Karpas-422 (cell line): ENCODE measurements at places on chromosomes 13 and 19.

GRCh38 chr19:54266133-54266532 lies 9.1 kb upstream of the LILRB5 start:
- peak; percentile 91 for DNase-seq

DNA sequence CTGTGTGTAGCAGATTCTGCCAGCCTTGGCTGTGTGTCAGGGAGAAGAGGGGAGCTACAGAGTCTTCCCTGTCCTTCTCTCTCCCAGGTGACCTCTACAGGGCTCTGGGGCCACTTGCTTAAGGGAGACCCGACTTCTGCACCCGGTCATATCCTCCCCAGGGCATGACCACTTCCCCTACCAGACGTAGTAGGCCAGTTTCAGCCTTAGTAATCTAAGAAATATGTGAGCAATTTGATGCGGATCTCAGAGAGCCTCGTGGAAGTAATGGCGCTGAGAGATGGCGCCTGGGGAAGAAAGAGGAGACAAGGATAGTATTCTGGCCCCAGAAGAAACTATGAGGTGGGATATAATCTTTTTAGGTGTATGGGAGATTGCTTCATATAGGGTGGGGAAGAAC lies 41.9 kb downstream of the NFIX start:
- DNase-seq = peak; percentile 49

DNA sequence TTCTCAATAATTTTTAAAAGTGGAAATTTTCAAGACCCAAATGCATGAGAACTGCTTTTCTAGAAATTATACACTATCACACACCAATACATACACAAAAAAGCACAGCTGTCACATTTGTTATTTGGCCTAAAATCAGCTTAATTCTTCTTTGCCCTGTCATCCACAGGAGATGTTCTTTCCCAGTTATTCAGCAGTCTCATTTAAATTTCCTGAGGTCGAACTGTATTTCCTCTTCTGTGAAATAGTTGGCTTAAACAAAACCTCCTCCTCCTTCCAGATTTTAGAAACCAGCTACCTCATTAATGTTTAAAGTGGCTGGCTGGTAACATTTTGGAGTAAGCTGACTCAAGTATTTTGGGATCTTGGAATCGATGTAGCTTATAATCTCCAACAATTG lies 39.1 kb downstream of the SMAD9 start:
- DNase-seq = no peak

DNA sequence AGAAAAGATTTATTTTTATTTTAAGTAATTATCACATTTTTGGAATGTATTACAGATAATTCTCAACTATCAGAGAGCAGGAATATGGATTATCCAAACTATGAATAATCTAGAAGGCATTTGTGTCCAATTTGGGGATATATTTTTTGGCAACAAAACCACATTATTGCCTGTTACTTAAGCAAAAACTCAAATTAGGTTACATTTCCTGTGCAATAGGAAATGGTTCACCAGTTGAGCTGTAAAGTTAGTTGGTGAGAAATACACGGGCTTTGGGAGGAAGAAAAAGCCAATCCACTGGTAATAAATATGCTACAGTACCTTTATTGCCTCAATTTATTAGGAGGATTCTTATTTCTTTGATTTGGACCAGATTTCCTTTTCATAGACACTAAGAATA lies 1075.2 kb downstream of the PCDH9 start:
- DNase-seq = no peak

- DNase-seq = no peak
These were observed 113.2 kb upstream of the MCF2L start for GRCh38 chr13:112855859-112856258.

GRCh38 chr19:3343619-3344502 lies 22.5 kb upstream of the NFIC start:
- DNase-seq = peak; percentile 81

DNA sequence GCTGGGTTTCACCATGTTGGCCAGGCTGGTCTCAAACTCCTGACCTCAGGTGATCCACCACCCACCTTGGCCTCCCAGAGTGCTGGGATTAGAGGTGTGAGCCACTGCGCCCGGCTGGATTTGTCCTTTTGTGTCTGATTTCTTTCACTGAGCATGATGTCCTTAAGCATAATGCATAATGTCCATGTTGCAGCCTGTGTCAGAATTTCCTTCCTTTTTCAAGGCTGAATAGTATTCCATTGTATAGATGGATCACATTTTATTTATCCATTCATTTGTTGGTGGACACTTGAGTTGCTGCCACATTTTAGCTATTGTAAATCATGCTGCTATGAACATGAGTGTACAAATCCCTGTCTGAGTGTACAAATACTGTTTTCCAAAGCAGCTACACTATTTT lies 25.5 kb downstream of the RFX2 start:
- no peak for DNase-seq

GRCh38 chr13:91240341-91240740 lies 107.1 kb upstream of the MIR17HG start:
- no peak for DNase-seq

- DNase-seq = no peak
These were observed 14.6 kb downstream of the IGFL3 start for GRCh38 chr19:46109876-46110275.

DNA sequence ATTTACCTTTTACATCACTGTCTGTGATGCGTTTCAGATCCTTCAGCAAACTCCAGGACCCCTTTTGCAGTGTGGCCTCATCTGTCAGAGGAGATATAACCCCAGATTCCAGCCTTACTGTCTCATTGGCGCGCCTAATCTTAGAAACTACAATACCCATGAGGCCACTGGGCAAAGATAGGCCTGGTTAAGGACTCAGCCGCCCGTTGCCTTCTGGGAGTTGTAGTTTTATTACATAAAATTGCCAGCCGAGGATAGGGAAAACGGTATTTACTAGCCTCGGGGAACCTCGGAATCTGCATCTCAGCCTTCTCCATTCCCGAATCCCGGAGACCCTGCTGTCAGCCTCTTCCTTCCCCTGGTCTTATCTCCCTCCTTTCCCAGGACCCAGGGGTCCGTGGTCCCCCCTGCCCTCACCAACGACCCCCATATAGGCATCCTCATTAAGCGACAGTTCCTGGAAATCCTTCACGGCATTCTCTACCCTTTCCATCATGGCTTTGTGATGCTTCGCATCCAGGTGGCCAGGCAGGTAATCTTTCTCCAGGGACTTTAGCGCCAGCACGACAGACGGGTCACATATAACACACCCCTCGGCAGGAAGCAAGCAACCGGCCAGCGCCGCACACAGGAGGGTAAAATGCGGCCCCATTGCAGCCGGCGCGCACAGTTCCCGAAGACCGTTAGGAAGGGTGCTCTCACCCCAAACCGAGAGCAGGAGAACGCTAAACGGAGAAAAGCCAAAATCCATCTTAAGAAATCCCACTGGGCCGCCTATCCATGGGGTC lies 1.3 kb downstream of the IZUMO1 start:
- DNase-seq = peak; percentile 92

DNA sequence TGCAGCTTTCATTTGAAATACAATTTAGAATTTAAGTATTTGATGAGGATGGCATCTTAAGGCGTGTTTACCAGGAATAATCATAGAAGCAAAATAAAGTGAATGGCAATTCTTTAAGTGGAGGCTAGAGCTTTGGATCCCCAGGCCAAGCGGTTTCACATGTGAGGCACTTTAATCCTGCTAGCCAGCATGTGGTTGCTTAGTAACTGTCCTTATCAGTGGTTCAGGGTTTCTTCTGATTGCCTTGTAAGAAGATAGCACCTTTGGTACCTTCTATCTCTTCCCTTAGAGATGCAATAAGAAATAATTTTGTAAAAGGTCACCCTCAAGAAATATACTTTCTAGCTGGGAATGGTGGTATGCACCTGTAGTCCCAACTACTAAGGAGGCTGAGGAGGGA lies 38.9 kb upstream of the SERP2 start:
- DNase-seq = no peak

DNA sequence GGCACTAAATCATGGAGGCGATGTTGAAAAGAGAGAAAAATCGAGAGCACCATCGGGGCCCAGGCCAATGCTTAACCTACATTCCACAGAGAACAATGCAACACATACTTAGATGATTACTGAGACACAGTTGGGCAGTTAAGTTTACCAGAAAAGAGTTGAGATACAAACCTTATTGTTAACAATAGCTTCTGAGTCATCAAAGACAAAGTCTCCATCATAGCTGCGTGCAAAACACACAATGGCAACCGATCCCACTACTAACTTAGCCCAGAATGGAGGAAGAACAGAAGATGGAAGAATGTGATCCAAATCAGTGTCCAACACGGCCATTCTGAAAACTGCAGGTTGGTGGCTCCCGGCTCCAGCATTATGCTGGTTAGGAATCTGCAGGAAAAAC lies 6.2 kb downstream of the TMTC4 start:
- no peak for DNase-seq

GRCh38 chr13:43362556-43362955 lies 339.2 kb downstream of the DNAJC15 start:
- no peak for DNase-seq

DNA sequence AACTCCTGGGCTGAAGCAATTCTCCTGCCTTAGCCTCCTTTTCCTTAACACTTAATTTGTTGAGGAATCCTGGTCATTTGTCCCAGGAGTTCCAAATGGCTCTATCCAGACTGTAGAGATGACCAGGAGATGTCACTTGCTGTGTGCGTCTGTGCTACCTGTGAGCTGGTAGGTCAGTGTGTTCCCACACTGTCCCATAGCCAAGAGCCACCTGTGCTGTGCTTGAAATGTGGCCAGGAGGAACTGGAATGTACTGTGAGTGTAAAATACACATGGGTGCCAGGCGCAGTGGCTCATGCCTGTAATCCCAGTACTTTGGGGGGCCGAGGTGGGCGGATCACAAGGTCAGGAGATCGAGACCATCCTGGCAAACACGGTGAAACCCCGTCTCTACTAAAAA lies 29.4 kb upstream of the KDM4B start:
- DNase-seq = no peak

- no peak for DNase-seq
These were observed 222.8 kb upstream of the NBEA start for GRCh38 chr13:34719060-34719875.

DNA sequence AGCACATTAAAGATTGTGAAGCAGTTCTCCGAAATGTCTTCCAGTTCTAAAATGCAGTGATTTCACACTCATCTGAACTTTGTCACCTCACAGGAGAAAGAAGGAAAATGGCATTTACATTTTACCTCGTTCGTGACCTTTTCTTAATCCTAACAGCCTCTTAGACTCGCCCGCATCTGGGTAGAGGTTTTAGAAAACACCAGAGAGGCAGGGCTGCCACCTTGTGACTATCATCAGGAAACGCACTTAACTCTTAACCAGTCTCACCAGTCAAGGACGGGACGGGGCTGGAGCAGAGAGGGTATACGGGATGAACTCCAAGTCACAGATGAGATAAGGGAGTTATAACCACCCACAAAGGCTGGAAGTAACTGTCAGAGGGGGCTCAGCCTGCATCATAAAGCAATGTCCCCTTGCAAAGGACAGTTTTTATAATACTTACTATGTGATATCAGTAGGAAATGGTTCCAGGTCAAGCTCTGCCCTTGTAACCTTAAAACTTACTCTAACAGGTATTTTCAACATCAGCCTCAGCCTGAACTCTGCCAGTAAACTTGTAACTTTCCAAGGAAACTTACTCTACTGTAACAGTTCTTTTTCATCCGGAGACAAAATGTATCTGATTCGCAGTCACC lies 8.6 kb upstream of the CEACAM6 start:
- DNase-seq = peak; percentile 79

DNA sequence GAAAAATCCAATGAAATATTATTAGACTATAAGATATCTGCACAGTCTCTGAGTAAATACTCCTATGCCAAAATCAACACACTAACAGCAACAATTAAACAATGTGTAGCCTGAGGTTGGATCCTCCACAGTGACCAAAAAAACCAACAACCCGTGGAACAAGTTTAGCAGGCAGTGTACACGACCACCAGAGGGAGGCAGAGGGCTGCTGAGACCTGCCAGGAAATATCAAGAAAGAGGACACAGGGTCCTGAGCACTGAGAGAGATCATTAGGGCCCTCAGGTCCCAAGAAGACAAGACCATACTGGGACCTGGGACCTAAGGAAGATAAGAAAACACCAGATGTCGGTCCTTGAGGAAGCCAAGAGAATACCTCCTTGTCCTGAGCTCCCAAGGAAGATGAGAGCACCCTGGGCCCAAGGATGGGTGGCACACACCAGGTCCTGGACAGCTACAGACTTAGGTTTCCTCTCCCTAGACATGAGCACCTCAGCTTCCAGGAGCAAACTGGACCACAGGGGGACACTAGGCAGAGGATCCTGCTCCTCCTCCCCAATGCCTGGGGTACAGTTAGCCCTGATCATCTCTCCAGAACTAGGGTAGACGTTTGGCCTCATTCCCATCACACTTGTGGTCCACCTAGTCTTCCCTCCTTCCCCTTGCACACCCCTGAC lies 822 bp upstream of the ZNF274 start:
- peak; percentile 90 for DNase-seq

DNA sequence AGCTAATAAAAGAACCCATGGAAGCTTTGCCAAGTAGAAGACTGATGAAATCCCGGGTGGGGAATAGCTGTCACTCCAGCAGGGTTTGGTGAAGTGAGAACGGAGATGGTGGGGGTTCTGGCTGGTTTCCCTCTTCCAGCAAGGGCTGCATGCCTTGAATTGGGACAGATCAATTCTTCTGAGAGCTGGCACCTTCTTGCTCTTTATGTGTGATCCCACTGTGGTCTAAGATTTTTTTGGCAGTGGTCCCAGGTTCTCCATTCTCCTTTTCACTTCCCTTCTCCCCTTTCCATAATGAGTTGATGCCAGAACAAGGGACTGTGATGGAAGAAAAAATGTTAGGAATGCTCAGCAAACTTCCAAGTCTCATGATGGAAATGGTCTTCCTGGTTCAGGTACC lies 50.0 kb downstream of the TNFSF11 start:
- no peak for DNase-seq

DNA sequence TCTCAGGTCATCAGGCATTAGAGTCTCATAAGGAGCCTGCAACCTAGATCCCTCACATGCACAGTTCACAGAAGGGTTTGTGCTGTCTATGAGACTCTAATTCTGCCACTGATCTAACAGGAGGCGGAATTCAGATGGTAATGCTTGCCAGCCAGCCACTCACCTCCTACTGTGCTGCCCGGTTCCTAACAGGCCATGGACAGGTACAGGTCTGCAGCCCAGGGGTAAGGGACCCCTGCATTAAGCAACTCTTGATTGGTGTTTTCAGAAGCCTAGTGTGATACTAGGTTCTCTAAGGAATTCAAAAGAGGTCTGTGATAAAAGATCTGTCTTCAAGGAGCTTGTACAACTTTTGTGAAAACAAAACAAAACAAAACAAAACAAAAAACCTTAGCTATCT lies 31.1 kb downstream of the CAB39L start:
- no peak for DNase-seq

- peak; percentile 59 for DNase-seq
These were observed 46.8 kb downstream of the ARHGEF18 start for GRCh38 chr19:7395360-7396066.

DNA sequence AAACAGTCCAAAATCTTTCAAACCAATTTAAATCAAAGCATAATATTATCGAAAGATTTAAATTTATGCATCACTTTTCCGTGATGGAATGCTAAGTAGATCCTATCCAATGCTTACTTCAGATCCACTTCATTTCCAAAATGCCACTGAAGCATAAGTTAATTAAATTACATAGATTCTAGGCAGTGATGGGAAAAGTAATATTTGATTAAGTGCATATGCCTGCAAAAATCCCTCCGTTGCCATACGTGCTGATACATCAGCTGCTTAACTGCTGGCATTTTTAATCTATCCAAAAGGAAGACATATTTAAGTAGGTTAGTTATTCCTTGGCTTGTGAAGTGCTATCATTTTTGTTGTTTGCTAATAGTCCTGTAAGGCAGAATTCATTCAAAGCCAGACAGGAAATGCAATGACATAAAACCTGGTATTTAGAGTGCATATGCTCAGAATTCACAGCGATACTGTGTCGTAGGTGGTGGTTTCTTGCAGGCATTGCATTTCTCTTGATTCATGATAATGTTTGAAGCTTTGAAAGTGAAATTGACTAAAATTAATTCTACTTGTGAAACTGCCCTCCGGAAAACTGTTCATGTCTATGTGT lies 738.3 kb upstream of the GPC6 start:
- no peak for DNase-seq
